Hippocampal formation (tissue), 2 donors: ENCODE measurements at places on chromosomes 2 and 18.

GRCh38 chr18:23879126-23879525, 135.4 kb upstream of the TTC39C start:
- DNase-seq, result no peak

DNA sequence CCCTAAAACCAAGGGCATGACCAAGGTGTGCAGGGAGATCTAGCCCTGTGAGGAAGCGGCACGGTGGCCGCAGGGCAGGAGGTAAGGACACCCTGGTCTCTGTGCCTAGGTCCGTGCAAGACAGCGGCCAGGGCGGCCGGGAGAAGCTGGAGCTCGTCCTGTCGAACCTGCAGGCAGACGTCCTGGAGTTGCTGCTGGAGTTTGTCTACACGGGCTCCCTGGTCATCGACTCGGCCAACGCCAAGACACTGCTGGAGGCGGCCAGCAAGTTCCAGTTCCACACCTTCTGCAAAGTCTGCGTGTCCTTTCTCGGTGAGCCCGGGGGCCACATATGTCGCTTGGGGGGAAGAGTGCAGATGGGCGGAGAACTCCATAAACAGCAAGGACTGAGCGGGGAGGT, 235.4 kb downstream of the ATAD2B start:
- no peak for DNase-seq

GRCh38 chr2:197297772-197298318, 12.7 kb downstream of the ANKRD44 start:
- DNase-seq, result no peak

- no peak for DNase-seq
These were observed 551.1 kb downstream of the BCL11A start for GRCh38 chr2:60002183-60002867.

DNA sequence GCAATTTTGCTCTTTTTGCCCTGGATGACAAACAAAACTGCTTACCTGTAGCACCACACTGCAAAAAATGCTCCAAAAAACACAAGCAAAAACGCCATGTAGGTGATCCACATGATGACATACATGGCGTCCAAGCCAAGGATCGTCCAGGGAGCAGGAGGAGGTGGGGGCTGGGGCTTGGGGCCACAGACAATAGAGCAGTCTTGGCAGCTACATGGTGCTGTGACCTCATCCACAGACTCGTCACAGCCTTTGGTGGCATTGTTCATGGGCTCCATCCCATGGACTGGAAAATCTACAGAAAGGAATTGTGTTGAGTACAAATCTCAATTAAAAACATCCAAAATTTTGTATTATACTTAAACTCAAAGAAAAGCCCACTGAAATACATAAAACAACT, 26.1 kb downstream of the NPC1 start:
- peak; percentile 64 for DNase-seq

DNA sequence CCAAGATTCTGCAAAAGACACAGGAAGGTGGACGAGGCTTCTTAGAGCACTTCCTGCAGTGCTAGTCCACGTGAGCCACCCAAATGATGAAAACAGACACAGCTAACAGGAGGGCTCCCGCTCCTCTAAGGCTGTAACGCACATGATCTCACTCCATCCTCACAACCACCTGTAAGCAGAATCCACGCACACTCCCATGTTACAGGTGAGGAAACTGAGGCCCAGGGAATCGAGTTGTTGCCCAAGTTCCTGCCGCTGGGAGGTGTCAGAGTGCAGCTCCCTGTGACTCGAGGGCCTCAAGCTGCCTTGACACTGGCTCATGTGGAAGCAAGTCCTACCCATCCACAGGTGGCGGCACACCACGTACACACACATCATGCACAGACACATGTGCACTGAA, 4.4 kb downstream of the DNMT3A start:
- no peak for DNase-seq

DNA sequence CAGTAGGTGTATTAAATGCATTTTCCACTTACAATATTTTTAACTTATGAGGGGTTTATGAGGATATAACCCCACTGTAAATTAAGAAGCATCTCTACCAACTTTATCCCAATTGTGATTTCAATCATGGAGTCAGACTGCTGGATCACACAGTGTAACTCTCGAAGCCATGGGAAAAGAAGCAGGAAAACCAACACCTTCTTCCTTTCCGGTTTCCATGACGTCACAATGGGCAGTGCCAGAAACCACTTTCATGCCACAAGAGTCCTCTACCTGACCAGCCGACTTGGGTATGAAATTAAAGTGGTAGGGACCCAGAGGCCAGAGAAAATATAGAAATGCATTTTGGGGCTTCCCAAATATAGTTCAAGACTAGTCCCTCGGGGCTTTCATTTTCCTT, 4.2 kb downstream of the RNF152 start:
- no peak for DNase-seq

DNA sequence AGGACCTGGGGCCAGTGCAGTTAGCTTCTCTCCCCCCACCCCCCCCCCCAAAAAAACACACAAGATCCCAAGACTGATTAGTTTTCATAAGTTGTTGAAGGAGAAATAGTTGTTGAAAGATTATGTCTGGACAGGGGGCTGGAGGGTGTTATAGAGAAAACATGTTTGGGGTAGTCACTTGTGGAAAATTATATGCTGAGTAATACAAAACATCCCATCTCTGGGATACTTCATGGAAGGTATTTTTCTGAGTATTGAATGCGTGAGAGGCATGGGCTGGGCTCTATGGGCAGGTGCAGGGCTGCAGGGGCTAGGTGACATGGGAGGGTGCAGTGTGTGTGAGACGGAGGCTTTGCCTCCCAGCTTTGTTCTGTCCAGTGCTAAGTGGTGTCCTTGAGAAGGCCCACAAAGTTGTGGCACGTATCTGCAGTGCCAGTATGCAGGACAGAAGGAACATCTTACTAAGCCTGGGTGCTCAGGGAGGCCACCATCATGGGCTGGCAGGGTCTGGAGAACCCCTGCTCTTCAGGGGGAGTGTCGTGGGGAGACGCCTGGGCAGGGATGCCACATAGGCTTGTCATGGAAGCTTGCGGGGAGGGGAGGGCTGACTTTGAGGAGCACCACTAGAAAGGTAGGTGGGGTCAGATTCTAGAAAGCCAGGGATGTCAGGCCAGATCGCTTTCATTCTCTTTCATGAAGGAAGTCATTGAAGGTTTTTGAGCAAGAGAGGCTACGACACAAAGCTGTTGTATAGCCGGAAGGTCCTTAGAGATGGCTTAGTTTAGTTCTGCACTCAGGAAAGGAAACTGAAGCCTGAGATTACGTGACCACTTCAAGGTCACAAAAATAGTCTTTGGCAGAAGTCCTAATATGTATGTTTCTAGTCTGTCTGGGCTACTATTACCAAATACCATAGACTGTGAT, 232.0 kb downstream of the LDLRAD4 start:
- no peak for DNase-seq

DNA sequence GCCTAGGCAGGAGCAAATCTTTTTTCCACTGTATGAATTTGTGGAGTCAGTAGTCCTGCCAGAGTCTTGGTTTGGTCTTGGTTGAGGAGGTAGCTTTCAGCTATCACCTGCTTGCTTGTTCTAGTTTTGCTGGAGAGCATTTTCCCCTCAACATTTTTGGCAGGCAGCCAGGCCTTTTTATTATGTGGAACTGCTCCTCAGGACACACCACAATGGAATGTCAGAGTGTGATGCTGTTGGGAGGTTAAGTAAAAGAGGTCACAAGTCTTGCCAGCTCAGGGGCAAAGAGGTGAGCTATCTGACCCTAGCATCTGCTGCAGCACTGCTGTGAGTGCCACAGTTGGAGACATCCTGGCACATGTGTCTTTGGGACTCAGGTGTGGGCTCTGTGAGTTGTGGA, 258.0 kb downstream of the CNTNAP5 start:
- DNase-seq, result no peak

DNA sequence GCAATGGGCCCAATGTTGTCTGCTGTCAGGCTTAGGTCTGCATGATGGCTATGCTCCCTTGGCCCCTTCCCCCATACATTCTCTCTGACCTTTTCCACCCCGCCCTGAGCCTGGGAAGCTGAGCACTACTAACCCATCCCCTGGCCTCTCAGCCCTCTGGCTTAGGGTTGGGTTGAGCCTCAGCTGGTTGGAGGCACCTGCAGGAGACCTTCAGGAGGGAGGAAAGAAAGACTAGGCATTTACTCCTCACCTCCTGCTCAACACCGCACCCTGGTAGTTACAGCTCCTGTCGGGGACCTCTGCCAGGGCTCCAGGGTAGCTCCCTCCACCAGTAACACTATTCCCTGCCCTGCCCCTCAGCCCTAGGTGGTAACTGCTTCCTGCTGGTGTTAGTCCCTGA, 80.5 kb downstream of the GALNT14 start:
- DNase-seq, result no peak

DNA sequence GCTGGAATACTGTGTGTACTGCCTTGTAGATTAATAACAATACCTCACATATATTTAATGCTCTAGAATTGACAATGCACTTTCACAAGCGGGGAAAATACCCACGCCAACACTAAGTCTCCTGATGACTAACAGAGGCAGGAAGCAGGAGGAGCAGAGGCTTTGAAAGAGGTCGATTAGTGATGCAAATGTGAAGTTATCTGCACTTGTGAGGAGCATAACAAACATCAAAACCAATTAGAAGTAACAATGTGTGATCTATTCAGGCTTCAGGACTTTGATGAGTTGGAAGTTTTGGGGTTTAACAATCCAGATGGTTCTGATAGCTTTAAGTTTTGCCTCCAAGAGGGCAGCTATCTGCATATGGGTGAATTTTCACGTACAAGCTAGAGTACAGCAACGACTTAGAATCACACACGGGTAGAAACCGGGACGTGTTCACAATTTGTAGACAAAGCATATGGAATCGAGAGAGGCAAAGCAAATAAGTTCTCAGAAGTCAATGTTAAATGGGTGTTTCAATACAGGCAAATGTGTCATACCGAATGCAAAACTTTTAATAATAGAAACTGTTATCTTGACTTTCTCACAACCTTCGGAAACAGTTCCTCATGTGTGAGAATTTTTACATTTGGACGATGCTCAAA, 114.5 kb downstream of the METTL8 start:
- peak; percentile 32 for DNase-seq

DNA sequence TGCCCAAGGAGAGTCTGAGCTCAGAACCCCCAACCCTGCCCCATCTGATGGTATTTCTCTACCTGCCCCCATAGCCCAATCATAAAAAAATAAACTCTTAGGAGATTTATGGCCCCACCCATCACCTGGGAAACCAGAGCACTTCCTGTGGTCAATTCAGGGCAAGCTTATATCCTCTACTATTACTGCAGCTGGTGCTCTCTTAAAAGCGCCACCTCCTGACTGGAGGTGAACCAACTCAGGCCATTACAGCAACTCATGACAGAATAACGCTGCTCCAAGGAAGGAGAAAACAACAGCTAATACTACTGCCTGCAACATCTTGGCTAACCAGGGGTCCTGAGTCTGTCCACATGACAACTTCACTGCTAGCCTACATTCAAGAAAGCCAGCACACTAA, 195.7 kb downstream of the MTCL1 start:
- DNase-seq, result no peak

DNA sequence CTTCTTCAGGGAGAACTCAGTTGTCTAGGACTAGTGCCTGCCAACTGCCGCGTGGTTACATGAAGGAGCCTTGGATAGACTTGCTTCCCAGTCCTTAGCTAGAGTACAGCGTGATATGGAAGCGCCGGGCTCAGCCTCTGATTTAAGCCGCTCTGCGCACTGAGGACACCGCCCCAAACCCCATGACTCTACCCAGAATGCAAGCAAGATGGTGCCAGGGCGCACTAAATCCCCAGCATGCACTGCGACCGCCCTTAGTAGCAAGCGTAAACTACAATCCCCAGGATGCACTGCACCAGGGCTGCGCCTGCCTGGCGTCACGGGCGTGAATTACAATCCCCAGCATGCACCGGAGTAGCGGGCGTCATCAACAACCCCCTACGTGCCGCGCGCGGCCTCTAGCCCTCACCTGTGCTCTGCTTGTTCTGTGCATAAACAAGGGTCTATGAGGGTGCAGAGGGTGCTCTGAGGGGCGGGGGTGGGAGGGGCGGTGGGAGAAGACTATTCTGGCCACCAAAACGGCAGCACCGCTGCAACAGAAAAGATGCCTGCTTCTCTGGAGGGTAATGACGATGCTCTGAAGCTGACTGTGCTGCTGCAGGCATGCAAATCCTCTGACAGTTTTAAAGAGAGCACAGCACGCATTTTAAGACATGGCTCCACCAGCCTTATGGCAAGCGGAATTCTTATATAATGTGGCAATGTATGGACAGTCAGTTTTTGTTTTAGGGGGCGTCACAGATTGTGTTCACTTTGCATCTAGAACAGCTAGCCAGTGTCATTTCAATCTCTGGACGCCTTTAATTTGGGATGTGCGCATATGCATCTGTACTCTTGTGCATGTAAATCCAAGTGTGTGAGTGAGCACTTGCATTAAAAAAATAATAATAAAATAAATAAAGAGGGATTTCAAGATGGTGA, 282.5 kb upstream of the MYT1L start:
- DNase-seq, result peak; percentile 92

DNA sequence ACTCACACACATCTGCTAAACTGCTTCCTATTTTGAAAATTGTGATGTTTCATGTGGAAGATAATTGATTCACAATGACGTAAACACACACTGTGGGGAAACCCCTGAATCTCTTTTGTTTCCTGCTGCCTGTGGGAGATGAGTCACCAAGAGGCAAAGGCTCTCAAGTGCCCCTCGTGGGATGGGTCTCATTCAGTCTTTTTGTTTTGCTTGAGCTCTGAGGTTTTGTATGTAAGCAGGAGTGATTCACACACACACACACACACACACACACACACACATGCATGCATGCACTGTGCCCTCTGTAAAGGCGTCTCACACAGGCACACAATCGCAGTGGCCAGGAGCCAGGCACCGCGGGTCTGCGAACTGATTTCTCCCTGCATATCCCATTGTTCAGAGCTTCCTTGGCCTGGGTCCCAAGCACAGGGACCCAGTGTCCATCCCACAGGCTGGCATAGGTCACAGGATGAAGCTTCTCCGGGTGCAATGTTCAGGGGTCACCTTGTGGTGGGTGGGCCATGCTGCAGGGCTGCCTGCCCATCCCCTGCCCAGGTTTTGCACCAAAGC, 12.1 kb upstream of the ARHGEF4 start:
- DNase-seq, result peak; percentile 46

DNA sequence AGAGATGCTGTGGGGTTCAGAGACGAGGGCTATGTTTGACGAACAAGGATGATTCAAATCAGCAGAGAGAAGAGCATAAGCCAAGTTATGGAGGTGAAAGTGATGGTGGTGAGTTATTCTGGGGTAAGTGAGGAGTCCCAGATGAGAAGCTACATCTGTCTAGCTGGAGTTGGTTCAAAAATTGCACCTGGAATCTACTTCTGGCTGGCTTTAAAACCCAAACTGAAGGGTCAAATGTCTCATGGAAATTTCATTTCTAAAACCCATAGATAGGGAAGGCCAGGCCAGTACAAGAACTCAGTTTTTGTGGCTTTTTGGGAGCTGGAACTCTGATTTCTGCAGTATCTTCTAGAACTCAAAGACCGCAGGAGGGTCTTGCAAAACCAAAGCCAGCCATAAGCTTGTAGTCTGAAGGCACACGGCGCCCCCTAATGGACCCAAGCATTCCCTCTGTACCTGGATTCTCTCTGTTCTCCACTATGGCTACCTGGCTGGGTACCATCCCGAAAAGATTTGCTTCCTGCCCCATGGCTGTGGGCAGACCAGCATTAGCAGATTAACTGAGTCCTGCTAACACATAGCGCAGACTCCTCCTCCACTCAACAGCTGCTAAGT, 229.1 kb upstream of the SLC14A2 start:
- no peak for DNase-seq
